ENCODE measurements at places on chromosomes 2 and 18.

DNA sequence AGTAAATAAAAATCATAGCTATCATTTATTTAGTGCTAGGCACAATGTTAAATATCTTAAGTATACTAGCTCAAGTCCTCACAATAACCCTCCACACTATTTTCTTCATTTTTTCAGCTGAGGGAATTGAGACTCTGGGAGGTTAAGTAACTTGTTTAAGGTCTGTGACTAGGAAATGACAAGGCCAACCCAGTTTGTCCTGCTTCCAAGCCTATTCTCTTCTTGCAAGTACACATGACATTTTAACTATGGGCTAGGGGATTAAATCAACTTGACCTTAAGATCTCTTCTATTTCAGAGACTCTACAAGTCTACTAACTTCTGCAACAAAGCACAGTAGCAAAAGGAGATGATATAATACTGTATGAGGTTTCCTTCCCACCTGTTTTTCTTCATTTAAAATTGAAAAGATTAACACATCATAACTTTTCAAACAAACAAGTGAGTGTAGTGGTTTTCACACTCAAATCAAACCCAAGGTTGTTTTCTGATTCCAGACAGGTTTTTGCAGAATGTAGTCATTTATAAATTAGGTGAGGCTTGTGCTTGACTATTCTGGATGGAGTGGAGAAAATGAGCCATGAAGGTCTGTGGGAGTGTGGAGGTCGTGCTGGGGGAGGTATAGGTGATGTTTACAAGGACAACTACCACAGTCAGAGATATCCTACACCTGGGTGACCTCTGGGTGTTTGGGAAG, 57.0 kb downstream of the CD28 start:
- H3K27ac ChIP-seq: peak overlapping the region; percentile 89
- H3K4me3 ChIP-seq: no peak overlapping the region
- peaks cover 15% of the 10 kb centered on the region for H3K36me3 ChIP-seq
- peaks cover 41% of the 10 kb centered on the region for H3K4me1 ChIP-seq
- no peak for DNase-seq

GRCh38 chr2:178273787-178274360, 79.6 kb downstream of the OSBPL6 start:
- H3K27me3 ChIP-seq: no peaks in the 10 kb centered on the region
- H3K36me3 ChIP-seq: no peaks in the 10 kb centered on the region
- H3K27ac ChIP-seq: no peak overlapping the region

GRCh38 chr2:119234021-119235019, 10.7 kb downstream of the STEAP3 start:
- H3K4me1 ChIP-seq: no peaks in the 10 kb centered on the region
- H3K27ac ChIP-seq: no peak overlapping the region
- H3K4me3 ChIP-seq: no peak overlapping the region

DNA sequence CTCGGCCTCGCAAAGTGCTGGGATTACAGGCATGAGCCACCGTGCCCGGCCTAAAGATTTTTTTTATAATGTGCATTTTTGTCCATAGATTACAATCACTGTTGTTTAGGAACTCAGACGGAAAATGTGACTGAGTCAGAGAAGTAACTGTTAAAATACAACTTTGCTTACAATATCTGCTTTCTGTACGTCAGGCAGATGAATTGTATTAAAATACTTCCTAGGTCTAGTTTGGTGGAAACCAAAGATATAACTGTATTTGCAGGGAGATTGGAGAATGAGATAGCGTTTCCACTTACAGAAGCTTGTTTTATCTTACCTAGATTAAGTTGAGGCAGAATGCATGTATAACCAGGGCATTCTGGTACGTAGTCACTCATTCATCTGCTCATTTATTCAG, 36.7 kb downstream of the ASAP2 start:
- DNase-seq: no peak
- H3K4me1 ChIP-seq: no peaks in the 10 kb centered on the region
- no peaks in the 10 kb centered on the region for H3K36me3 ChIP-seq
- no peak overlapping the region for H3K4me3 ChIP-seq
- H3K27ac ChIP-seq: no peak overlapping the region
- H3K27me3 ChIP-seq: no peaks in the 10 kb centered on the region

DNA sequence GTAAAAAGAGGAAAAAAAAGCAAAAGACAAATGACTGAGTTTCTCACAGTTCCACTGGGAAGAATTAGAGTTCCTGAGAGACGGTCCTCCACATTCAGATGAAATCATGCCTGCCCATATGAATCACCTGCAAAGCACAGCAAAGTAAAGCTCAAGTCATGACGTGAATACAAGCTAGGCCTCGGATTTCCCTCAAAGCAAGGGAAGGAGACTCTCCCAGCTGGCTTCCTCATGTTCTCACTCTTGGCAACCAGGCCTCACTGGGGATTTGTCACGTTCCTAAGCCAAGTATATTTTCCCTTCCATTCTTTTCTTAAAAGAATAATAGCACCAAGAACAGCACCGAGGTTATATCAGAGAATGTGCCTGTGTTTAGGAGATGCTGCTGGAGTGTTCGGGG, 47.0 kb downstream of the CYP27C1 start:
- no peak overlapping the region for H3K27ac ChIP-seq
- no peak overlapping the region for H3K4me3 ChIP-seq
- DNase-seq: no peak
- H3K36me3 ChIP-seq: no peaks in the 10 kb centered on the region
- H3K4me1 ChIP-seq: peaks cover 6% of the 10 kb centered on the region

- no peak for DNase-seq
- no peaks in the 10 kb centered on the region for H3K36me3 ChIP-seq
- H3K27ac ChIP-seq: no peak overlapping the region
- H3K27me3 ChIP-seq: no peaks in the 10 kb centered on the region
- no peaks in the 10 kb centered on the region for H3K4me1 ChIP-seq
Observed at GRCh38 chr2:156657809-156658208, 221.6 kb downstream of the GPD2 start.

- no peak overlapping the region for H3K27ac ChIP-seq
- H3K4me3 ChIP-seq: no peak overlapping the region
- H3K4me1 ChIP-seq: peaks cover 32% of the 10 kb centered on the region
- DNase-seq: no peak
Observed at GRCh38 chr2:60821587-60822302, 59.6 kb upstream of the REL start.

GRCh38 chr2:74384051-74384450, 3.9 kb upstream of the DCTN1 start:
- H3K36me3 ChIP-seq: peaks cover 9% of the 10 kb centered on the region
- H3K27ac ChIP-seq: no peak overlapping the region
- no peak overlapping the region for H3K4me3 ChIP-seq
- H3K27me3 ChIP-seq: no peaks in the 10 kb centered on the region
- peaks cover 4% of the 10 kb centered on the region for H3K4me1 ChIP-seq

DNA sequence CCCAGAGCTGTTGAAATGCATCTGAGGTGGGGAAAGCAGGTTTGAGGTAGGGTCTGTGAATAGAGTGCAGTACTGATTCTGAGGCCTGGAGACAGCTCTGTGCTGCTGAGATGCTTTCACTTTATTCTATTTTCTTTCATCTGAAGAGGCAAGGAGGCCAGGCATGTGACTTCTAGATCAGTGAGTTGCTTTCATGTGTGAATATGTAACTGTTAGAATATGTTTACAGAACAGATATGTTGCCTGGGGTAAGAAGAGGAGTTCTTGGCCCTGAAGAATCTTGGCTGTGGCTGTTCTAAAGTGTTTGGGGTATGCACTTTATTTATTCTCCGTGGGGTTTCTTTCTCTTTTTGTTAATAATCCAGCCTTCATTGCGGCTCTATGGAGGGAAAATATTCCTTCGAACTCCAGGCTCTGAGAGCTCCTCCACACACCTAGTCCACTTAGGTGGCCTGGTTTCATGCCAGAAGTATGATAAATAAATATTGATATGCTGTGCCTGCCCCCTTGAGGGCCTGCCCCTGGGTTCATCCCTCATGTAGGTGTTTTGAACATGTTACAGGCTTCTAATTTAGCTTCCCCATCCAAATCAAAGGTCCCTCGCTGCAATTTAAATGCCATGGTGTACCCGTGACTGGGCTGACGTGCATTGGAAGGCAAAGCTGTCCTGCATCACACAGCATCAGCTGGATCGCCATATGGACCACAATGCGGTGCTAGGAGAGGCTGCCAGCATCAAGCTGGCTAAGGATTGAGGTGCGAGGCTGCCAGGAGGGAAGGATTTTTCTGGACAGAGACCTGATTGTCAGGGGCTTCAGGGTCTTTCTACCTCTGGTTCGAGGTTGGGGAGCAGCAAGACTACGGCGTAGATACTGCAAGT, 102.9 kb downstream of the PRKCE start:
- no peaks in the 10 kb centered on the region for H3K36me3 ChIP-seq
- H3K4me1 ChIP-seq: no peaks in the 10 kb centered on the region
- H3K27ac ChIP-seq: no peak overlapping the region

DNA sequence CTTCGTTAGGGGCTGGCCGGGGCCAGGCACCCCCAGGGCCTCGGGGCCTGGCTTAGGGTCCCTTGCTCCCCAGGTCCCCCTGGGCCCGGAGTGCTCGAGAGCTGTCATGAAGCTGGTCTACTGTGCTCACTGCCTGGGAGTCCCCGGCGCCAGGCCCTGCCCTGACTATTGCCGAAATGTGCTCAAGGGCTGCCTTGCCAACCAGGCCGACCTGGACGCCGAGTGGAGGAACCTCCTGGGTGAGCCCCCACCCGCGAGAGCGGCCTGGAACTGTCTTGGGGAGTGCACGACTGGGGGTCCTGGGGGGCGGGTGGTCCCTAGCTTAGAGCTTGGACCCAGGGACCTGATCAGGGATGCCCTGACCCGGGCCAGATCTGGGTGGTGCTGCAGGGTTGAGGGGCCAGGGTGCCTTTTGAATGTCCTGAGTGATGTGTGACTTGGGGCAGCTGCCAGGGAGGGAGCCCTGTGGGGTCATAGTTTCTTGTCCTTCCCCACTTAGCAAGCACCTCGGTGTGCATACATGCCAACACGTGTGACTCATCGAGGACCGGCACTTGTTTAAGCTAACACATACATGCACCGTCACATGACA, 27.9 kb downstream of the GPC1 start:
- H3K4me1 ChIP-seq: no peaks in the 10 kb centered on the region
- H3K27me3 ChIP-seq: no peaks in the 10 kb centered on the region
- H3K27ac ChIP-seq: no peak overlapping the region
- H3K4me3 ChIP-seq: no peak overlapping the region
- no peaks in the 10 kb centered on the region for H3K36me3 ChIP-seq

DNA sequence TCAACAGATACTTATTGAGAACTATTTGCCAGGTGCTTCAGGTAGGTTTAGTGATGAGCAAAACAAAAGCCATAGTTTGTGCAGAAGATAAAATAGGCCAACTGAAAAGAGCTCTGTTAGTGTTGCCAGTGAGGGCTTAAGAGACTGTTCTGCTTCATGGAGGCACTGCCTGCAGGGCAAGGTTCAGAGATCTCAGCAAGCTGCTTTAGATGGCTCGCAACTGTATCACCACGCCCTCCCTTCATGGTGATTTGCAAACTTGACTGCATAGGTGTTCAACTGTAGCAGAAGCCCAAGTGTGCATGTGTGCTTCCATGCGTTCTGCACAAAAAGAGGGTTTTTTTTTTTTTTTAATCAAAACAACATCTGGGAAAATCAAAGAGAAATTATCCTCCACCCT, 84.5 kb downstream of the RAPH1 start:
- H3K27ac ChIP-seq: no peak overlapping the region
- DNase-seq: no peak
- no peaks in the 10 kb centered on the region for H3K4me1 ChIP-seq
- H3K36me3 ChIP-seq: no peaks in the 10 kb centered on the region
- no peaks in the 10 kb centered on the region for H3K27me3 ChIP-seq

DNA sequence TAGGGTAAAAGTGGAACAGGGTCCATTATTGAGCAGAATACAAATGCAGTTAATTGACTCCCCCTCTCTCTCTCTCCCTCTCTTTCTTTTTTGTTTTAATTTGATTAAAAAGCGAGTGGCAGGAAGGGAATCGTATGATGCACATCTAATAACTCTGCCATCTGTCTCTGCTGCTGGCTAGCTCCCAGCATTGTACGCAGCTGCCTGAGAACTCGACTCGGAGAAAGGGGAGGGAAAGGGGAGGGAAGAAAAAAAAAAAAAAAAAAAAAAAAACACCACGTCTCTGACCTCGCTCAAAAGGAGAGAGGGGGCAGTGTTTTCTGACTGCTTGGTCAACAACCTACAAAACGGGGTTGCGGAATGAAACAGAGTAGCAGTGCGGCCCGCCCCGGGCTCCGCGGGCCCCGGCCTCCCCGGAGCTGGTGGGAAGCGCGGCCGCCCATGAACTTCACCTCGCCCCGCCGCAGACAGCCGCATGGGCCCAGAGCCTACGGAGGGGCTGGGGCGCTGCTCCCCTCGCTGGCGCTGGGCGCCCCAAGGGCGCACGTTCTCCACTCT, 265.7 kb downstream of the TCF4 start:
- no peaks in the 10 kb centered on the region for H3K36me3 ChIP-seq
- H3K4me3 ChIP-seq: peak overlapping the region; percentile 56
- H3K4me1 ChIP-seq: peaks cover 10% of the 10 kb centered on the region
- peak overlapping the region; percentile 68 for H3K27ac ChIP-seq
- peaks cover 11% of the 10 kb centered on the region for H3K27me3 ChIP-seq
- DNase-seq: peak; percentile 42

- no peaks in the 10 kb centered on the region for H3K36me3 ChIP-seq
- no peak overlapping the region for H3K4me3 ChIP-seq
- H3K27ac ChIP-seq: no peak overlapping the region
- no peak for DNase-seq
Observed at GRCh38 chr2:137672989-137673552, 291.2 kb upstream of the HNMT start.

DNA sequence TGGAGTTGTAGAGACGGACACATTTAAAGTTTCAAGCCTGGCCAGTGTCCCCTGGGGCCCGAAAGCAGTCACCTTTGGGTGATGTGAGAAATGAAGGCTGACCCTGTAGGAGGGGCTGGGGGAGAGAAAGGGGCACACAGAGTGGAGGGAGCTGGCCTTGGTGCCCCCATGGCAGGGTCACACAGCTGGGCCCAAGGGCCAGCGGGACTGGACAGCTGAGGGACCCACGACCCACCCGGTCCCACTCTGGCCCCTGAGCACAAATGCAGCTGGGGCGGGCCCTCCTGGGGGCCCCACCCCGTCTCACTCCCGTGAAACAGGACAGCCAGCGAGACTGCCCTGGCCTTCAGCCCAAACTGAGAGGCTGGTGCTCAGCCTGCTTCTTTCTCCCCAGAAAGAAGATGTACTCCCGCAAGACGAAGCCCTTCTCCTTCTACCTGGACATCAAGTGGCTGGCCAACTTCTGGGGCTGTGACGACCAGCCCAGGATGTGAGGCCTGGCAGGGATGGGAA, 6.1 kb downstream of the AGXT start:
- no peaks in the 10 kb centered on the region for H3K4me1 ChIP-seq
- no peaks in the 10 kb centered on the region for H3K36me3 ChIP-seq
- no peak overlapping the region for H3K4me3 ChIP-seq
- no peaks in the 10 kb centered on the region for H3K27me3 ChIP-seq

DNA sequence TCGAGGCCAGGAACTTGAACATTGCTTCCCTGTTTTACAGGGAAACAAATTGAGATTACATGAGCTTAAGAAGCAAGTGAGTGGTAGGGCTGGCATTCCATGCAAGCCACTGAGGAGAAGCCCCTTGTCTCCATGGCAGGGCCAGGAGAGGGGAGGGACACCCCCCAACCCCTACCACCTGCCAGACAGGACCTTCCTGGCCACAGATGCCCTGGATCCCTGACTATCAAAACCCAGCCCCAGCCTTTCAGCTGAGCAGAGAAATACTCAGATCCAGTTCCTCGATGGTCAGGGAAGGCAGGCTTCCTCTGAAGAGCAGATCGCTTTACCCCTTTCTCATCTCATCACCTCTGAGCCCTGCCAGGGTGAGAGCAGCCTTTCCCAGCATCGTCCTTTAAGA, 53.8 kb upstream of the ALPP start:
- H3K4me3 ChIP-seq: no peak overlapping the region
- peaks cover 65% of the 10 kb centered on the region for H3K4me1 ChIP-seq
- no peaks in the 10 kb centered on the region for H3K27me3 ChIP-seq
